ENCODE measurements at places on chromosomes 5 and 9.

DNA sequence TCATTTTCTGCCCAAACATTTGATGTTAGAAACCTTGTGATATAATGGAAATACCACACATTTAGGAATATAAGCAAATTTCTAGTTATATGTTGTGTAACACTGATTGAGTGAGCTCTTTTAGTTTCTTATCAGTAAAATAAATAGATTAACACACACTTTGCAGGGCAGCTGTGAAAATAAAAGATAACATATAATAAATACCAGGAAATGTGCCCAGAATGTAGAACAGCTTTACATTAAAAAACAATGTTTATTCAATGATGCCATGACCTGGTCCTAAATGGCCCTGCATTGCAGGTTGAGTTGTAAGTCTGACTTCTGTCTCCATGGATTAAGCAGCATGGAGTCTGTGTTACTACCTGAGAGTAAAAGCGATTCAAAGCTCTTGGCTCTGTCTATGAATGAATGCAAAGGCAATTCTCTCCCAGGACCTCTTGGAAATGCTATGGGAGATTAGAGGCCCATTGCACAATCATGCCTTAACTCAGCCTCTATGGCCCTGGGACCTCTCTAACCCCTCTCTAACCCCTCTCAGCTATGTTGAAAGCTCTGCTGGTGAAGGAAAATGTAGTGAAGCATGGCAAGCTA lies 296.0 kb upstream of the ACTBL2 start:
- DNase-seq, result no peak

- no peak for DNase-seq
Measured at GRCh38 chr5:33631139-33631538, 190.4 kb downstream of the TARS1 start.

GRCh38 chr5:75524071-75524470 lies 12.4 kb downstream of the POLK start:
- no peak for DNase-seq

DNA sequence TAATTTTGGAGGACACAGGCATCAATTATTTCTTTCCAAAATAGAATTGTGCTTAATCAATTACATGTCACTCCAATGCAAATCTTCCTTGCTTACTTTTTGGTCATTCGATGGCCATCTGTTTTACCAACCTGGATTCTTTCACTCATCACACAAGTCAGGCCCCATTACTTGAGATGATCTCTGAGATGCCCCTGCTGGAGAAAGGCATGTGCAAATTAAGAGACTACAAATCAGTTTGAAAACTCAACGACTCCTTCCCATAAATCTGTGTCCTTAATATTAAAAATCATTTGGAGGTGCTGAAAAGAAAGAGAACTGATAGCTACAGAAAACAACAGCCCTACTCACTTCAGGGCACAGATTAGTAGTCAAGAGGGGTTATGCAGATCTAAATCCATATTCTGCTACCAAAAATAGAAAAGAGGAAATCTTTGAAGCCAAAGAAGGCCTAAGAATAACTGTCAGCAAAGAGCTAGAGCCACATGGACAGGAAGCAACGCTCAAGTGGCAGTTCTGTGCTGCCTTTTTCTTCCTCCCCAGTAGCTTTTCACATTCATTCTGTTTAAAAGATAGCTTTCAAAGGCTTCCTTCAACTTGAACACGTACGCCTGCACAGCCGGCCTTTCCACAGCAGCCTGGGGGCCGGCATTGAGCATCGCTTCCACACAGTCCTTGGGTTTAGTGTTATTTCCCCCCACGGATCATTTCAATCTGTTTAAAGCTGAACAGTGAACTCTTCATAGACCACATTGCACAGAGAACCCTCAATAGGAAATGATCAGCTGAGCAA lies 79.3 kb upstream of the MAP3K1 start:
- DNase-seq, result no peak

DNA sequence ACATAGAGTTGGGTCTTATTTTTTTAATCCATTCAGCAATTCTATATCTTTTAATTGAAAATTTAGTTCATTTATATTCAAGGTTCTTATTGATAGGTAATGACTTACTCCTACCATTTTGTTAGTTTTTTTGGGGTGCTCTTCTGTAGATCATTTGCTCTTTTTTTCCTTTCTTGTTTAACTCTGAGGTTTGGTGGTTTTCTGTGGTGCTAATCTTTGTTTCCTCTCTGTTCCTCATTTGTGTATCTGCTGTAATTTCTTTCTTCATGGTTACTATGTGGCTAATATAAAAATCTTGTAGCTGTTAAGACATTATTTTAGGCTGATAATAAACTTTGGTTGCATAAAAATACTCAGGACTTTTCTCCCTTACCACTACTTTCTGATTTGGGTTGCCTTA lies 181.6 kb upstream of the DMRTA1 start:
- DNase-seq, result no peak
